ENCODE measurements at places on chromosomes 16 and 17.
A peak's percentile ranks its signal among the peaks of the same experiment; 100 is the strongest.

- no peak for DNase-seq
Measured at GRCh38 chr17:55737976-55738501, 12.8 kb upstream of the PCTP start.

- DNase-seq = no peak
Measured at GRCh38 chr16:19113577-19114358, at the start of gene ITPRIPL2. Gene ITPRIPL2 (plus strand): TSS chr16:19113964. CDS start chr16:19114462, 498 bp downstream.

DNA sequence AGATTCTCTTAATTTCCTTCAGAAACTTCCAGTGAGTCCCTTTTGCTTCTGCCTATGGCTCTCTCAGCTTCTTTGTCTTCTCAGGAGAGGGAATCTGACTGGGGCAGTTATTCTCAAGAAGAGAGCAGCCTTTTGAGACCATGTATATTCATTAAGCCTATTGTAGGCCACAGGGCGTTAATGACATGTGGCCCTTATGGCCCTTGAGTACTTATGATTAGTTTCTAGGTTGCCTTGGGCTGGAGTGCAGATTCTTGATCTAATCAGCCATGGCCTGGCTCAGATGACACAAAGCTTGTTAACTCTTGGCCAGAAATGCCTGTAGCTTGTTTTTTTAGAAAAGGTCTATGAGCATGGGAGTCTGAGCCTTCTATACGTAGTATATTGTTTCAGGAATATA, 17.4 kb downstream of the MFSD11 start:
- no peak for DNase-seq

DNA sequence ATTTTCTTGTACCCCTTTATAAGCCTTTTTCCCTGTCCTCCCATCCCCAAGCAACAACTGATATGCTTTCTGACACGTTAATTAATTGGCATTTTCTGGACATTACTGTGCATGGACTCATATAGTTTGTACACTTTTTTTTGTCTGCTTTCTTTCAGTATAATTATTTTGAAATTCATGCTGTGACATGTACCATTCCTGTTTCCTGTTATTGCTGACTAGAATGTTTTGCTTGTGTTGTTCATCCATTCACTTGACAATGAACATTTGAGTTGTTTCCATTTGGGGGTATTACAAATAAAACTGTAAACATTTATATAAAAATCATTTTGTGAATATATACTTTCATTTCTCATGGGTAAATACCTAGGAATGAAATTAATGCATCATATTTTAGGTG, 50.6 kb downstream of the RBBP6 start:
- DNase-seq = no peak

DNA sequence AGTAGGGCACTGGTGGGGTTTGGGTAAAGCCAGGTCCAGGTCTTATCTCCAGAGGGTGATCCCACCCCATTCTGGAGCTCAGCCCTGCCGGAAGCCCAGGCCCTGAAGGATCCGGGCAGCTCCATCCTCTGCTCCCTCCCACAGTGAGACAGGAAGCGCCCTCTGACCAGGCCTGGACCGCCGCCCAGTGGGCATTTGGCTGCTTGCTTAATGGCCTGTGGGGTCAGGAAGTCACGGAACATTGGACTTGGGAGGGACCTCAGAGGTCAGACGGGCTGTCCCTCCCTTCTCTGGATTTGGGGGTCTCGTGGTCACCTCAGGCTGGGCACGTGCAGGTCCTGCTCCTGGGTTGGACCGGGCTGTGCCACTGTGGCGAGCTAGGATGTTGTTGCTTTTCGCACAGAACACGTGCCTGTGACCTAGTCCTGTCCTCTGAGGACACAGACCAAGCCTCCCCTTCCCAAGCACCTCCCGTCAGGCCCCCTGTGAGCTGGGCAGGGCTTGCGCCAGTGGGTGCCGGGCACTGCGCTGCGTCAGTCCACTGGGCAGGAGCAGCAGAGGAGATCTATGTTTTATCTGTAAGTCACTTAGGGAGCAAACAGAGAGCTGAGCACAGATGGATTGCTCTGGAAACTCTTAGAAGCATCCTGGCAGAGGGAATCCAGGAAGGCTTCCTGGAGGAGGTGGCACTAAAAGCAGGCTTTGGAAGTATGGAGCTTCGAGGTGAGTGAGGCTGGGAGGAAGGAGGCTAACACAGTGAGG, 49.4 kb upstream of the GSE1 start:
- no peak for DNase-seq

DNA sequence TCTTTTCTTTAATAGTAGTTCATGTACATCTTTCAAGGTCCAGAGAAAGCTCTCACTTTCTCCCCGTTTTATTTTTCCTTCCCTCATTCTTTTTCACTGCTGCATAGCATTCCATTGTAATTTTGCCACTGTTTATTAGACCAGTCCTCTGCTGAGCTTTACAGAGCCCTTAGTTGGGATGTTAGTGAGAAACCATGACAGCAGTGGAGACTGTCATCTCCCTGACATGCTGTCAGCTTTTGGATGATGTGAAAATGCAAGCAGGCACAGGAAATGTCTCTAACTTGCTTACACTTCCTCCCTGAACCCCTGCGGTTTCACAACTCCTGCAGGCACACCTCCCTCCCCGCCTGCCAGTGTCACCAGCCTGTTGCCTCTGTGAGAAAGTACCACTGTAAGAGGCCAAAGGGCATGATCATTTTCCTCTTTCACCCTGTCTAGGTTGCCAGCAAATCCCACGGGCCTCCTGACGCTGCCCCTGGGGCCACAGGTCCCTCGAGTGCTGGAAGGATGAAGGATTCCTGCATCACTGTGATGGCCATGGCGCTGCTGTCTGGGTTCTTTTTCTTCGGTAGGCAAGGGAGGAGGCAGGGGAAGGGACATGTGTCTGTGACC, at the start of gene ITGAL:
Gene ITGAL (plus strand): TSS at position 415 of the 615 bp plus-strand sequence. CDS start 96 bp downstream, at position 511.
- peak; percentile 55 for DNase-seq

DNA sequence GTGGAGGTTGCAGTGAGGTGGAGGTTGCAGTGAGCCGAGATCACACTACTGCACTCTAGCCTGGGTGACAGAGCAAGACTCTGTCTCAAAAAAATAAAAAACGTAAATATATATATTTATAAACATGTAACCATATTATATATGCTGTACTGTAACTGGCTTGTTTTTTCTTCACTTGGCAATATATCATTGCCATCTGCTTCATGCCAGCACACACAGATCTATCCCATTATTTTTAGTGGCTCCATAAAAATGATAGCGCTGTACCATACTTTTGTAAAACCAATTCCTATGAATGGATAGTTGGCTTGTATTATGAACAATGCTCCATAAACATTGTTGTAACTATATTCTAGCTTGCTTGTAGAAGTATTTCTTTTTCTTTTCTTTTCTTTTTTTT, 49.5 kb downstream of the GPRC5B start:
- DNase-seq = no peak

- no peak for DNase-seq
Measured at GRCh38 chr16:19997264-19997663, 76.4 kb downstream of the GPR139 start.

DNA sequence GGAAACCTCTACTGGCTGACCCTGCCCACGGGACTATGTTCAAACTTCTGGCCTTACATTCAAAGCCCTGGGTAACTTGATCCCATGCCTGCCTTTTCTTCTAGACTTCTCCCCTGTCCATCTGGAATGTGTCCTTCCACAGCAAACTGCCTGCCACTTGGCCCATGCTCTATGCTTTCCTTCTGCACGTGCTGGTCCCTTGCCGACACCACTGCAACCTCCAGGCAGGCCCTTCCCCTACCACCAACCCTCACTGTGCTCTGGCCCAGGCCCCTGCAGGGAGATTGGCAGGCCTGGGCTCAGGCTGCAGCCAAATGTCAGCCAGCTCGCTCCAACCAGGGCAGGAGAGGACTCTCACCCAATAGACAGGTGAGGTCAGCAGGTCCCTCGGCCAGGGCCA, 11.0 kb downstream of the HSD11B2 start:
- DNase-seq = no peak

GRCh38 chr17:19019041-19019941, 14.7 kb upstream of the FAM83G start:
- DNase-seq = no peak

DNA sequence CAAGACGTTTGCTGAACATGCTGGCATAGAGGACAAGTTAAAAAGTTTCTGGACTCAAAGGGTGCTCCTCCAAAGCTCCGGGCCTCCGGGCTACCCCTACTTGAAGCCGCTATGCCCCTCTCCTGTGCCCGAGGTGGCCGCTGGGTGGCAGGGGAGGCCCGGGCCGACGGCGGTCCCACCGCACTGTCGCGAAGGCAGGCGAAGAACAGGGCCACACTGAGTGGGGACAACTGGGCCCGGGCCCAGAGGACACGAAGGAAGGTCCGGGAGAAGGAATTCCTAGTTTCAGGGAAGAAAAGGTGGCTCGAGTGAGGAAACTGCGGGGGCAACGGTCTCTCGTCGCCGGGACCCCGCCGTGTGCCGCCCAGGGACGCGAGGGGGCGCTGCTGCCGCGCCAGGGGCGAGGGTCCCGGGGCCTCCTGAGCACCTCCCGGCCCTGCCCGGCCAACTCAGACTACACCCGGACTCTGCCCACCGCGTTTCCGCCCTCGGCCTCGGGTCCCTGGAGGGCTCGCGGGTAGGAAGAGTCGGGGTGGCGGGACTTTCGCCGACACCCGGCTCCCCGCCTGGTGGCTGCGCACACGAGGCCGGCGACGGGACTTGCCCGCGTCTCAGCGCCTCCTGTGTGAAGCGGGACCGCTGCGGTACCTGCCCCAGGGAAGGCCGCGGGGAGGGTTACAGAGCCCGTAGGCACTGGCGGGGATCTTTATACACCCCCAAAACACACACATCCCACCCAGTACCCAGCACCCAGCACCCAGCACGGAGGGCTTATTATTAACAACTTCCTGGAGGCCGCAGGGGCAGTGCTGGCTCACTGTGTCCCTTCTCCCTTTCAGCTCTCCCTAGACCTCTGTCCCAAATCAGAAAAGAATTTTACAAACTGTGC, 772 bp upstream of the CHCT1 start:
- peak; percentile 68 for DNase-seq

DNA sequence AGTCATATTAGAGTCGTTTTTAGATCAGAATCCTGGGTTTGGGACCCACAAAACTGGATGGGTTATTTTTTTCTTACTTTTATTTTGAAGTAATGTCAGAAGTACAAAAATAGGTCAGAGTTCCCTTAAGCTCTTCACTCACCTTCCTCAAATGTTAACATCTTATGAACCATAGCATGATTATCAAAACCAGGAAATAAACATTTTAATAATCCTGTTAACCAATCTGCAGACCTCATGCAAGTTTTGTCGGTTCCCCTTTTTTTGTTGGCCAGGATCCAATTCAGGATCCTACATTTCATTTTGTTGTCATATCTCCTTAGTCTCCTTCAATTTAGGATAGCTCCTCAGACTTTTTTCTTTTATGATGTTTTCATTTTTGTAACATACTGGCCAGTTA, 162.0 kb downstream of the CHD9 start:
- no peak for DNase-seq

- DNase-seq = no peak
Measured at GRCh38 chr17:29091606-29092289, 48.8 kb downstream of the PIPOX start.

DNA sequence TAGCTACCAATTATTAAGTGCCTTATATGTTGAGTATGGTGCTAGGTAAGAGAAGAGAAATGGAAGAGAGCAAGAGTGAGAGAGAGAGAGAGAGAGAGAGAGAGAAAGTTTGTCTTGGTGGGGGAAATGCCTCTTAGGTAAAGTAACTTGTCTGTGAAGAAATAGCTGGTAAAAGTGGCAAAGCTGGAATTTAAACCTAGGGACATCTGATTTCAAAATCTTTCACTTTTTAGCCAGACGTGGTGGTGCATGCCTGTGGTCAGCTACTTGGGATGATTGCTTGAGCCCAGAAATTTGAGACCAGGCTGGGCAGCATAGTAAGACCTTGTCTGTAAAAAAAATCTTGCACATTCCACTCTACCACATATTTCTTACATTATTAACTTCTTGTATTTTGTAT, 23.0 kb upstream of the CDR2 start:
- DNase-seq = no peak

DNA sequence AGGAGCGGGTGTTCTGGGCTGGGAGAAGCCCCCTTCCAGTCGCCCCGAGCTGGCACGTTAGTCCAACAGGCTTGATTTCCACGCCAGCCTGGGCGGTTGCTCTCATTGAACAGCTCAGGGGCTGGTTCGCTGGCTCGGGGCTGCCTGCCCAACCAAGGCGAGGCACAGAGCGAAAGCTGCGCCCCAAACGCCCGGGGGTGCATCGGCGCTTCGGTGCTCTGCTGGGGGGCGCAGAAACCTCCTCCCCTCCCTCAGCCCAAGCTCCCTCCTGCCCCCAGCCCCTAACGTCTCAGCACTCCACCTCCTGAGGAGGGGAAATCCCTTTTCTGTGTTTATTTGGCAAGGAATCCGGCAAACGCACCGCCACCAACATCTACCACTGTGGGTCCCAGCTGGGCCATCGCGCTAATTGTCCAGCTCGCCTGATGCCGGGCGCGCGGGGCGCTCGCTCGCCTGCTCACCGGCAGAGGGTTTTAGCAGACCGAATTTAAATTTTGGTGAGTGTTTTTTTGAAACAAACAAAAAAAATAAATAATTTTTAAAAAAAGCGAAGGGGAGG, 29.5 kb upstream of the RBFOX1 start:
- no peak for DNase-seq

DNA sequence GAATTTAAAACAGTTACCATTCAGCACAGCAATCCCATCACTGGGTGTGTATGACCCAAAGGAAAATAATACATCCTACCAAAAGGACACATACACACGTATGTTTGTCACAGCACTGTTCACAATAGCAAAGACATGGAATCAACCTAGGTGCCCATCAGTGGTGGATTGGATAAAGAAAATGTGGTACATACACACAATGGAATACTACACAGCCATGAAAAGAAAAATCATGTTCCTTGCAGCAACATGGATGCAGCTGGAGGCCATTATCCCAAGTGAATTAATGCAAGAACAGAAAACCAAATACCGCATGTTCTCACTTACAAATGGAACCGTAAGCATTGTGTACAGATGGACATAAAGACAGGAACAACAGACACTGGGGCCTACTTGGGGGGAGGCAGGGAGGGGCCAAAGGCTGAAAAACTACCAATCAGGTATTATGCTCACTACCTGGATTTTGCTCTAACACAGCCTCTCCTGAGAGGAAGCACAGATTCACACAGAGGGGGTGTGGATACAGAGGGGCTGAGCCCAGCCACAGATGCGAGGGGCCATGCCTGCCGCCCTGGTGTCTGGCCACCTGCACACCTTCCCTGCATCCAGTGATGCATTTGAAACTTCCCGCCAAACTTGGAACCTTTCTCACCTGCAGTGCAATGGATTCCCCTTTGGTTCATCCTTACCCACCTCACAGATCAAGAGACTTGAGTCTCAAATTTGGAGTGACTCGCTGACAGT, 55.9 kb downstream of the USP22 start:
- no peak for DNase-seq

GRCh38 chr16:31023252-31023602, 10.1 kb upstream of the STX4 start:
- no peak for DNase-seq
